ENCODE measurements at places on chromosomes 11 and 22.

DNA sequence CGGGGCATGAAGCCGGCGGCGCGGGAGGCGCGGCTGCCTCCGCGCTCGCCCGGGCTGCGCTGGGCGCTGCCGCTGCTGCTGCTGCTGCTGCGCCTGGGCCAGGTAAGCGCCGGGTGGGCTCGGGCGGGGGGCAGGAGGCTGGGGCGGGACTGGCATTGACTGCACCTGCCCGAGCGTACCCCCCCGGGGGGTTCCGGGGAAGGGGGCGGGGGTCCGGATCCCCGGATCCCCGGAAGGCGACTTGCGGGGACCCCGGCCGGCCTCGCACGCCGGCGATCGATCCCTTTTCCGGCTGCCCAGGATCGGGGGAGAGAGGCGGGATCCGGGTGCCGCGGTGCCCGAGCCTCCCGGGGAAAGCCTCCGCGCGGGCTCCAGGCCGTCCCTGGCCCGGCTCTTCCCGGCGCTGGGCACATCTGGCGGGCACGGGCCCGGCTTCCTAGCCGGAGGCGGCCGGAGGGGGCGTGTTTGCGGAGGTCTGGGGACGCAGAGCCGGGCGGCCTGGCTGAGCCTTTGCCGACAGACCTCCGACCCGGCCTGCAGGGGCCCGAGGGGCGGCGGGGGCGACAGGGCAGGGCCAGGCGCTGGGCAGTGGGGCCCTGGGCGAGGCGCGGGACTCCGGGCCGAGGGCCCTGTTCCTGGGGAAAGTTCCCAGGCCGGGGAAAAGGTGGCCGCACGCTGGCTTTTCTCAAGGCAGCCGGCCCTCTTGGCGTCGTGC is 705 bp downstream of the PTPRJ start:
- DNase-seq = peak; percentile 48

- DNase-seq = no peak
Measured at GRCh38 chr22:19451570-19451969, 4.1 kb upstream of the C22orf39 start.

GRCh38 chr22:41263704-41264103 is 22.3 kb downstream of the RANGAP1 start:
- DNase-seq = no peak

- DNase-seq = no peak
Measured at GRCh38 chr11:134519788-134520187, 107.7 kb upstream of the B3GAT1 start.

DNA sequence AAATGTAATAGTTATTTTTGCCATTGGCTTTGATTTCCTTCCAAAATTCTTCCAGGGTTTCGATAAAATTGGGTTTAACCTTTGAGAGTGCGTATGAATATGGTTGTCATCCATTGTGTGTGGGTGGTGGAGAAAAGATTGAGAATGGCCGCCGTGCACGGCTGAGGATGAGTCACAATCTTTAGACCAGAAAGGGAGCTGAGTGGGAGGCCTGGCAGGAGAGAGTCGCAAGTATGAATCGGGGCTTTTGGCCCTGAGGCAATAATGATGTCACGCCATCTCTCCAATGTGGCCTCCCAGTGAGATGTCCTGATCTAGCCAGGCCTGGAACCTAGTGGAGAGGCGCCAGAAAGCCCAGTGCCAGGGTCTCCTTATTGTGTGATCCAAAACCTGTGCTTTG is 33.1 kb upstream of the SMPD1 start:
- peak; percentile 81 for DNase-seq

GRCh38 chr11:60345489-60345888 is 18.4 kb downstream of the MS4A6E start:
- no peak for DNase-seq
